ENCODE measurements at places on chromosomes 12 and 14.
A peak's percentile ranks its signal among the peaks of the same experiment; 100 is the strongest.

- DNase-seq, result peak; percentile 65
These were observed 2.4 kb upstream of the KRT8 start for GRCh38 chr12:52907092-52907810.

GRCh38 chr14:34439090-34439489, 22.9 kb downstream of the SPTSSA start:
- DNase-seq, result no peak

DNA sequence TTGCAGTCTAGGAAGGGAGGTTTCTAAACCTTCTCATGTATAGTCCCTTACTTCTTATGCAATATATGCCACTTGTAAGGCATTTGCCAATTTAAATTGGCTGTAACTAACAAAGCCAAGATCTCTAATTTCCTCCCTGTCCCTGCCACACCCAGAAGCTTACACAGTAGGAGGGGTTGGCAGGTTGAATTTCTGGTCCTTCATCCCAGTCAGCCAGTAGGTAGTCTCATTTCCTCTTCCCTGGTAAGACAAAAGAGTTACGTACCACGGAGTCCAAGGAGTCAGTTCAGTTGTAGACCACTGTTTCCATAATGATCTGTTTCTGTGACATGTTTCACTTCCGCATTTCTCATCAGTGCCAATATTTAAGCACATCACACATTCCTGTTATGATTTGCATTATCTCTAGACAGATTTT, 47.0 kb upstream of the PLBD1 start:
- DNase-seq, result no peak

DNA sequence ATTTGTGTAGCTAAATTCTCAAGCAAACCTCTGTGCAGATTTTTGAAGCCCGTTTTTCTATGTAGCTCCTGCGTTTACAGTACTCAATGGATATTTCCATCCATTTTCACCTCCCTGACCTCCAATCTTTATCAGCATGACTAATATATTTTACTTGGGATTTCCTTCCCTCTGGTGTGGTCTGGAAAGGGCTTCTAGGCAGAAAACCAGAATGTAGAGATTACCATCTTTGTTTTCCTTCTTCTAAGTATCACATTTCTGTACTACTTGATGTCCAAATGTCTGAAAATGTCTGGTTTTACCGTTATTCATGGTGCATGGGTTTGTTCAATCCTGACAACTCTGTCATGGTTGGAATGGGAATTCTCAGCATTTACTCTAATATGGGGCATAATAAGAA, 907.6 kb upstream of the FLRT2 start:
- DNase-seq, result no peak

DNA sequence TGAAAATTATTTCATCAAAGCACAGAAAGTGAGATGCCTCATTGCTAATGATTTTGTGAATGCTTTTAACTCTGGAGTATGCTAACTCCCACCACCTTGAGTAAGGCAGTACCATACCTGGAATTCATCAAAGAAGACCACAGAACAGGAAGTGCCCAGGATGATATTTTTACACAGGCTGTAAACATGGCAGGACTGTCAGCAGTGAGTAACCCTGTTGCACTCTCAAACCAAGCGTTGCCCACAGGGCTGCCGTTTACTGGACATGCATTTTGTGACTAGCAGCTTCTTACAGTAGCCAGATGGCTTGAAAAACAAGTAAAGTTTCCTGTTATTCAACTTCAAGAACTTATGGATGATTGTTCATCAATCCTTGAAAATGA, 42.4 kb downstream of the RALGAPA1 start:
- no peak for DNase-seq

DNA sequence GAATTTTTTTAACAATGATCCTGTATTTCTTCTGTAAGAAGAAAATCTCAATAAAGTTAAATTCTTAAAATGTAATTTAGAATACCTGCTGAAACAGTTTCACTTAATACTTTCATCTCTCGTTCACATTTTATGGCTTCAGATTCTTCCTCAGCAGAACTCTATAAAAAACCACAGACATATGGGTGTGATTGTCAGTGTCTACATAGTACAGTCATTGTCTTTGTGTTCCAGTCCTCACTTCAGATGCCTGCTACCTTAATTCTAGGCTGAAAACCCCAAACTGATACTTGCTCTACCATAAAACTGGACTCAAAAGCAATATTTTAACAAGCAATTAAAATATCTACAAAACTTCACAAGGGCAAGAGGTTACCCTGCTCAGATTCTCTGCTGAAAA, 71.8 kb downstream of the DNAI7 start:
- no peak for DNase-seq

DNA sequence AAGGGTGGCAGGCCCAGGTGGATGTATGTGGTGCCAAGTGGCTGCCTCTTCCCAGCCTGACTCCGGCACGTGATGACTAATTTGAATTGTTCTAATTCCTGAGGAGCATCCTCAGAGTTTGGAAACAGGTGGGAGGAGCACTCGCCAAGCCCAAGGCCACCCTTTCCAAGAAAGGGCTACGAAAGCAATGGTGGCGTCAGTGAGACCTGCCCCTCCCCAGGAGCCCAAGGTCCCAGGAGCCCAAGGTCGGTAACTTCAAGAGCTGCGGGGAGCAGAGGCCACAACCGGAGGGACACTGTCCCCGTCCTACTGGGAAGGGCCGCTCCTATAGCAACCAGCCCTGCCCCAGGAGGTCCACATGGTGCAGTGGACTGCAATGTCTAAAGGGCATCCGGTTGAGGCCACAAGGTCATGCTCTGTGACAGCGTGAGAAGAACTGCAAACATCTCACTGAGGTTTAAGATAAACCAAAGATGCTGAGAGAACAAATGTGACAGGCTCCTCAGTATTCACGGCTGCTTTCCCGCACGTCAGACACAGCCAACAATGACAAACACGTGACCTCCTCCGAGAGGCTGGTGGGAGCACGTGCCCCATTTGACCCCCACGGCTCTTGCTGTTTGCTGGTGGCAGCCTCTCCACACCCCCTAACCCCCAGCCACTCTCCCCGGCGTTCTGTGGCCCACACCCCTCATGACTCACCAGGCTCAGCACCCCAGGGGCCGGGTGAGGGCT, 79.6 kb downstream of the ITPK1 start:
- no peak for DNase-seq

Data from right kidney (tissue), 9 donors.